ENCODE measurements at places on chromosomes 16 and 17.
A peak's percentile ranks its signal among the peaks of the same experiment; 100 is the strongest.

DNA sequence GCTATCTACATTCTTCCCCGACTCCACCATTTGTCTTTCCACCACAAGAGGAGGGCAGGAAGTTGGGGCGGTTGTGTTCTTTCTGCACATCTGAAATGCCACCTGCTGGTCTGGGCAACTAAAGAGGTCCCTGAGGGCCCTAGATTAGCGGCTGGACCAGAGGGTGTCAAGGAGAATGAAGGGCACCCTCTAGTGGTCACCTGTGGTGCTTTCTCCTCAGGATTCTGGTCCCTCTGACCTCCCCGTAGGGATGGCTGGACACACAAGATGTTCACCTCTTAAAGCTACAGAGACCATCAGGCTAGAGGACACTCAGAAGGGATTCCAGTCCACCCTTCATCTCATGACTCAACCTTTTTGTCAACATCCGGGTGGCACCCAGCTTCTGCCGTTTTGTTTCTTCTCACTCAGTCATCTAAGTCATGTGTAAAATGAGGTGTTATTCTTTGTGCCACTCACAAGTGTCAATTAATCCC lies 2.9 kb upstream of the SCIMP start:
- DNase-seq, result peak; percentile 15

- DNase-seq, result no peak
These were observed 50.8 kb downstream of the SOCS1 start for GRCh38 chr16:11205065-11205699.

DNA sequence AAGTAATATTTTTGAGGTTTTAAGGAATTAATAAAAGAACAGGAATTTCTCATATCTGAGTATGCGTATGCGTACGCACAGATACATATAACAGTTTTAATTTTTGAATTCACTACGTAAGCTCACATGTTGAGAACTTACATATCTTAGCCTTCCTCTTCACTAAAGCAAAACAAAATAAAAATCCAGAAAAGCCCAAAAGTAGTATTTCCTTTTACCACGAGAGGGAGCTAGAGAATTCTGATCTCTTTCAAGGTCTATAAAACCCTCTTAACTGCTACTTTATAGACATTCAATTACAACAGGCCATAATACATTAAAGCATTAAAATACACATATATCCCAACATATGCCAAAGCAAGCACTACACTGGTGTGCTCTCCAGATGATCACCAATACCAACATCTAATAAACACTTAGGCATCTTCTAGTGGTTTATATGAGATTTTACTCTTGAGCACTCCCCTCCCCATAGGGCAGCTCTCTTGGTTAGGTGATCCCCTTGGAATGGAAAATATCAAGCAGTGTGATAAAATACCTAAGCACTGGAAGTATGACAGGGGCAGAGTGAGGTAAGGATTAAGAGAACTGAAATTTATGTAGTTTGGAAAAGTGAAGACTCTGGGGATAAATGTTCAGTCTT lies 94.0 kb downstream of the SKAP1 start:
- no peak for DNase-seq

GRCh38 chr17:75950855-75951554 lies 10.2 kb upstream of the FBF1 start:
- DNase-seq, result no peak

Data from activated naive CD4-positive, alpha-beta T cell treated with Interleukin-2 at 50 U/mL for 16 hours (primary cell).